ENCODE measurements at places on chromosomes 11 and 22. TPM values are rescaled to one million over a fixed set of nuclear protein-coding genes. Genes with fewer than 3 reads are reported as not detected.
A peak's percentile ranks its signal among the peaks of the same experiment; 100 is the strongest.

- no peak overlapping the region for H3K27ac ChIP-seq
- H3K4me1 ChIP-seq: peaks cover 30% of the 10 kb centered on the region
- H3K27me3 ChIP-seq: no peaks in the 10 kb centered on the region
- DNase-seq: no peak
- H3K36me3 ChIP-seq: peaks cover 6% of the 10 kb centered on the region
These were observed 8.6 kb downstream of the TMEM121B start for GRCh38 chr22:17112491-17113042.

GRCh38 chr11:15700456-15700855 is 585.7 kb downstream of the INSC start:
- no peaks in the 10 kb centered on the region for H3K27me3 ChIP-seq
- no peaks in the 10 kb centered on the region for H3K36me3 ChIP-seq
- H3K4me1 ChIP-seq: no peaks in the 10 kb centered on the region

GRCh38 chr11:11577932-11578911 is 43.6 kb downstream of the GALNT18 start:
- no peak for DNase-seq
- peaks cover 6% of the 10 kb centered on the region for H3K27me3 ChIP-seq
- no peaks in the 10 kb centered on the region for H3K4me1 ChIP-seq

- H3K36me3 ChIP-seq: no peaks in the 10 kb centered on the region
- H3K4me1 ChIP-seq: no peaks in the 10 kb centered on the region
- H3K27ac ChIP-seq: no peak overlapping the region
- no peak overlapping the region for H3K4me3 ChIP-seq
- DNase-seq: no peak
- H3K27me3 ChIP-seq: peaks cover 13% of the 10 kb centered on the region
These were observed 49.1 kb downstream of the ARHGAP8 start for GRCh38 chr22:44801476-44801875.

DNA sequence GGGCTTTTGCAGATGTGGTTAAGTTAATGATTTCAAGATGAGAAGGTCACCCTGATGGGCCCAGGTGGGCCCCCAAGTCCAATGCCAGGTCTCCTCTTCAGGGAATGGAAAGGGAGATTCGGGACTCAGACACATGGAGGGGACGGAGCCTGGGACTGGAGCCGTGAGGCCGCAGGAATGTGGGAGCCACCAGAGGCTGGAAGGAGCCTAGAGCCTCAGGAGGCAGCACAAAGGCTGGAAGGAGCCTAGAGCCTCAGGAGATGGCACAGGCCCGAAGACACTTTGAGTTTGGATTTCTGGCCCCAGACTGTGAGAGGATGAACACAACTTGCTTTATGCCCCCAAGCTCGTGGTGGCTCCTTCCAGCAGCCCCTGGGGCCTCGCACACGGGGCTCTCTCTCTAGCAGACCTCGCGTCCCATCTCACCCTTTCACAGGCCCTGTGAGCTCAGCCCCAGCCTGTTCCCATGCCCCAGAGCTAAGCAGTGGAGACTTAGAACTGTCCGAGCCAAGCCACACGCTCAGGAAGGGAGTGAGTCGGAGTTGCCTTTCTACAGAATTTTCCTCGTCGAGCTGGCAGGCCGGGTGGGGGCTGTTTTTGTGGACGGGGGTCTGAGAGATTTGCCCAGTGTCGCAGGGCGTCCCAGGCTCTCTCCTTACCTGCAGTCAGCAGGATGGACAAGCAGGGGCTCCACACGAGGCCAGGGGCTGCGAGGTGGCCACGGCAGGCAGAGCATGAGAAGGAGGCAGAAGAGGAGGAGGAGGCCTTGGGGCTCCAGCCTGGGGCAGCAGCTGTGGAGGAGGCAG is 937.6 kb downstream of the BRD1 start:
- H3K4me3 ChIP-seq: no peak overlapping the region
- H3K27me3 ChIP-seq: peaks cover 11% of the 10 kb centered on the region
- no peaks in the 10 kb centered on the region for H3K36me3 ChIP-seq
- peak; percentile 2 for DNase-seq

- H3K4me3 ChIP-seq: no peak overlapping the region
- H3K27me3 ChIP-seq: no peaks in the 10 kb centered on the region
- peaks cover 6% of the 10 kb centered on the region for H3K4me1 ChIP-seq
- no peak for DNase-seq
- H3K36me3 ChIP-seq: no peaks in the 10 kb centered on the region
- H3K27ac ChIP-seq: no peak overlapping the region
These were observed 71.2 kb downstream of the PIWIL4 start for GRCh38 chr11:94638301-94638901.

DNA sequence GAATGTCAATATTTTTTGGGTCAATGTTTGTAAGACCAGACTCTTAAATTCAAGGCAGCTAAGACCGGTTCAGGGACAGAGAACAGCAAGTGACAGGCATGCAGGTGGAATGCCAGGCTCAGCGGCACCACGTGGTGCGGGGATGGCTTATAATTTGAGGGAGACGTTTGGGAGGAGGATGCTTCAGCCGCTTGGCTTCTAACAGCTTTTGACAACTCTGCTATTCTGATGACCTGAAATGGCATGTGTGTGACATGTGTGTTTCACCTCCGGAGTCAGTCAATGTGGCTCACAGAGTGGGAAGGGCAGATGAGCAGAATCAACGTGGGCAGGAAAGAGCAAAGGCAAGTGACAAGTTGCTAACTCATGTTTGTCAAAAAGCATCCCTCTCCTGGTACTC is 228.3 kb downstream of the KIRREL3 start:
- no peak overlapping the region for H3K4me3 ChIP-seq
- no peaks in the 10 kb centered on the region for H3K4me1 ChIP-seq
- H3K36me3 ChIP-seq: no peaks in the 10 kb centered on the region
- no peak for DNase-seq

GRCh38 chr11:61256710-61257482 is 15.9 kb downstream of the PGA5 start:
- DNase-seq: no peak
- no peaks in the 10 kb centered on the region for H3K4me1 ChIP-seq
- H3K27me3 ChIP-seq: peaks cover 2% of the 10 kb centered on the region
- no peak overlapping the region for H3K27ac ChIP-seq
- H3K4me3 ChIP-seq: no peak overlapping the region

GRCh38 chr11:43222215-43222614 is 89.6 kb upstream of the API5 start:
- no peak overlapping the region for H3K27ac ChIP-seq
- no peaks in the 10 kb centered on the region for H3K36me3 ChIP-seq
- DNase-seq: no peak
- H3K4me3 ChIP-seq: no peak overlapping the region

DNA sequence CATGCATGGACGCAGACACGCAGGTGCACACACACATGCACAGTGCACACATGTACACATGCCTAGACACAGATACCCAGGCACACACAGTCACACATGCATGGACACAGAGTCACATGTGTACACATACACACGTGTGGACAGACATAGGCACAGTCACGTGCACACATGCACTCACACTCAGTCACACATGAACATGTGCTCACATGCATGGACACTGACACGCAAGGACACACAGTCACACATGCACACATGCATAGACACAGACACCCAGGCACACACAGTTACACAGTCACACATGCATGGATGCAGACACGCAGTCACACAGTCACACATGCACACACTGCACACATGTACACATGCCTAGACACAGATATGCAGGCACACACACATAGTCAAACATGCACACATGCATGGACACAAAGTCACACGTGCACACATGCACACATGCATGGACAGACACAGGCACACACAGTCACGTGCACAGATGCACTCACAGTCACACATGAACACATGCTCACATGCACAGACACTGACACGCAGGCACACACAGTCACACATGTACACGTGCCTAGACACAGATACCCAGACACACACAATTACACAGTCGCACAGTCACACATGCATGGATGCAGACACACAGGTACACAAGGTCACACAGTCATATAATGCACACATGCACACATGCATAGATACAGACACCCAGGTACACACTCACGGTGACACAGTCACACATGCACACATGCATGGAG is 16.8 kb downstream of the MUC2 start:
- DNase-seq: no peak
- no peaks in the 10 kb centered on the region for H3K36me3 ChIP-seq
- H3K27ac ChIP-seq: no peak overlapping the region
- H3K27me3 ChIP-seq: no peaks in the 10 kb centered on the region

GRCh38 chr11:126122863-126123262 is 60.2 kb upstream of the CDON start:
- H3K27ac ChIP-seq: no peak overlapping the region
- H3K4me1 ChIP-seq: no peaks in the 10 kb centered on the region
- DNase-seq: no peak
- no peaks in the 10 kb centered on the region for H3K27me3 ChIP-seq
- H3K36me3 ChIP-seq: no peaks in the 10 kb centered on the region

- H3K27me3 ChIP-seq: peaks cover 36% of the 10 kb centered on the region
- H3K27ac ChIP-seq: no peak overlapping the region
- H3K4me1 ChIP-seq: no peaks in the 10 kb centered on the region
- H3K36me3 ChIP-seq: no peaks in the 10 kb centered on the region
- H3K4me3 ChIP-seq: no peak overlapping the region
These were observed 255.0 kb upstream of the TBCEL start for GRCh38 chr11:120768949-120769348.

DNA sequence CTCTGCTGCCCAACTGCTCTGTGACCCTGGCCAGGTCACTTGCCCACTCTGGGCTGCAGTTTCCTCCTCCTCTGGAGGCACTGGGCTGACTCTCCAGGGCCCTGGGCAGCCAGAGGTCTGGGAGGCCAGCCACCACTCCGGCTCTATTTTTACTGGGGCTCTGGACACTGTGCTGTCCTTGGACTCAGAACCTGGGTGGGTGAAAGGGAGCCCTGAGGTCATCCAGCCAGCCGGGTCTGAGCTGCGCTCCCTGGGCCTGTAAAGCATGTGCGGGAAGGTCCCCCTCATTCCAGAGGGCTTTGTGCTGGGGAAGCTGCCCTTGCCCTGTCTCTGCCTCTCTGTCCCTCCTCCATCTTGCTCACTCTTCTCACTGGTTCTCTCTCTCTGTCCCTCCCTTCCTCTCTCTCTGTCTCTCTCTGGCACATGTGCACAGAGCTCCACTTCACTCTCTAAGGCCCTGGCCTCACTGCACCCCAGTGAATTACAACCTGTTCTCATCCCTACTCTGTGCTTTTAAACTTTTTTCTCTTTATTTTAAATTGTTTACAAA is 24.6 kb downstream of the MB start:
- no peaks in the 10 kb centered on the region for H3K36me3 ChIP-seq
- no peaks in the 10 kb centered on the region for H3K4me1 ChIP-seq
- no peaks in the 10 kb centered on the region for H3K27me3 ChIP-seq
- H3K27ac ChIP-seq: no peak overlapping the region
- no peak for DNase-seq

DNA sequence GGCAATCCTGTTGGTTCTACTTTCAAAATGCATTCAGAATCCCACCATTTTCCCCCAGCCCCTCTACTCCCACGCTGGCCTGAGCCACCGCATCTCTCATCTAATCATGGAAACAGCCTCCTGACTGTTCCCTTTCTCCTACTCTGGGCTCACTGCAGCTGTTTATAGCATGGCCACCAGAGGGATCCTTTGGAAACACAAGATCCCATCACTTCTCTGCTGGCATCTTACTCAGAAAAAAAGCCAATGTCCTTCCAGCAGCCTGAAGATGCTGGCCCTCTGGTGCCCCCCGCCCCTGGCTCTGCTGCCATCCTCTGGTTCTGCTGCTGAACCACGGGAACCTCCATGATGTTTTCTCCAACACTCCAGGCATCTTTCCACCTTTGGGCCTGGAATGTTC is 11.1 kb downstream of the MS4A8 start:
- peaks cover 21% of the 10 kb centered on the region for H3K27me3 ChIP-seq
- H3K27ac ChIP-seq: no peak overlapping the region
- H3K4me1 ChIP-seq: no peaks in the 10 kb centered on the region
- DNase-seq: no peak

DNA sequence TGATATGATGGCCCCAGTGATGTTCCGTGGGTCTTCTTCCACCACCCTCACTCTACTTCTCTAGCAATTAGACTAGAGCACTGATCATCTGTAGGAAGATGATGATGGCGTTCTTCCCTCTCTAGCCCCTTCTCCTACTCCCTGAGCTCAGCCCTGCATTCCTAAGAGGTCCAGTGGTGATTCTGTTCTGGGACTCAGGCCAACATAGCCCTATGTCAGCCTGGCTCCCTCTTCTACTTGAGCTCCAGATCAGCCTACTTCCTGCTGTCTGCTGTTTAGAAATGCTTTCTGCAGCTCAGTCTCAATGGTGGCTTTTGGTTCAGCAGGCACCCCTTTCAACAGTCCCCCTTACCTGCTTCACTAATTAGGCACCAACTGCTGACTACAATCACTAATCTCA is 86.1 kb upstream of the ZBED5 start:
- no peaks in the 10 kb centered on the region for H3K36me3 ChIP-seq
- H3K27me3 ChIP-seq: peaks cover 5% of the 10 kb centered on the region
- no peak for DNase-seq
- no peak overlapping the region for H3K27ac ChIP-seq

GRCh38 chr11:108906329-108906728 is 241.5 kb downstream of the DDX10 start:
- no peak for DNase-seq
- peaks cover 8% of the 10 kb centered on the region for H3K36me3 ChIP-seq
- H3K27ac ChIP-seq: no peak overlapping the region
- H3K4me1 ChIP-seq: no peaks in the 10 kb centered on the region
- H3K4me3 ChIP-seq: no peak overlapping the region

DNA sequence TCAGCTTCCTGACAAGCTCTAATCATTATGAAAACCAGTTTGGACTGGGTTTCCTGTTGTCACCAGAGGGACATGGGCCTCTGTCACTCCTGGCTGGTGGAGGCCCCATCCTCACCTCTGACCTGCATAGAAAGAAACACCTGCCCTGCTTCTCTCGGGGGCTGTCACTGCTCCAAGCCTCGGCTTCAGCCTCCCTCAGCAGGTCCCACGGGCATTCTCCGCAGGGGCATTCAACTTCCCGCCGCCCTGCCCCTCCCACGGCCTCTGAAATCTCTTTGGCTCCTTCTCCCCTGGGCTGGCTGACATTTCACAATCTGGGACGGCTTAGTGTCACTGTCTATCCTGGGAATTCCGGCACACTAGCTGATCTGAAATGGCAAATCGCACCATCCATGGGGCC is 257.9 kb downstream of the CTTN start:
- DNase-seq: no peak
- H3K4me3 ChIP-seq: no peak overlapping the region
- no peaks in the 10 kb centered on the region for H3K36me3 ChIP-seq

PIK3IP1 gene
- total RNA-seq: 18.8 TPM

IL18 gene
- total RNA-seq: not detected

PLAAT5 gene
- total RNA-seq: 0.15 TPM

B4GALNT4 gene
- total RNA-seq: 2.1 TPM

PANX2 gene
- total RNA-seq: 3.5 TPM

GDPD4 gene
- total RNA-seq: not detected

MOV10L1 gene
- total RNA-seq: not detected
